ENCODE measurements at places on chromosomes 4 and X. TPM values are rescaled to one million over a fixed set of nuclear protein-coding genes. Genes with fewer than 3 reads are reported as not detected.

- no peak for DNase-seq
Measured at GRCh38 chr4:181870326-181870725, 372.9 kb upstream of the TENM3 start.

EIF2S3 gene
- total RNA-seq = 161 TPM

DNA sequence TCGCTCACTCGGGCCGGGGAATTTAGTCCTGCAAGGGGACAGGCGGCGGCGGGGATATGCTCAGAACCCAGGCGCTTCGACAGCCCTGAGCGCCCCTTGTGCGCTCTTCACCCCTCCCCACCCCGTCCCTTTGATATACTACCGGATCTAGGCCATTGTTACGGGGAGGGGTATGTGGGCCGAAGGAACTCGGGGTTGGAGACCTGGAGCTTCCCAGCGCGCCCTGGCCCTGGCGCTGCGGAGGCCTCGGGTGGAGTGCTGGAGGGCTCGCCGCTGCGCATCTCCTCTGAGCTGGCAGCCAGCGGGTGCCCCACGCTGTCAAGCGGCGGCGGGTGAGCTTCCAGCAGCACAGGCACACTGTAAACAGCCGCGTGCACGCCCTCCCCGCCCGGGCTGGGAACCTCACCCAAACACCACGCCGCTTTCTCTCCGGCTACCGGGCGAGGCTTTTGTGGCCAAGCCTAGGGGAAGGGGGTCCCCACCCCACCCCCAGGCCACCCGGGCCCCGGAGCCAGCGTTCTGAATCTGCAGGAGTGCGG, 54.5 kb upstream of the BCOR start:
- no peak for DNase-seq

ENAM gene
- total RNA-seq = 0.05 TPM

GRCh38 chr4:8284391-8284790, 14.8 kb downstream of the HTRA3 start:
- DNase-seq = no peak

DNA sequence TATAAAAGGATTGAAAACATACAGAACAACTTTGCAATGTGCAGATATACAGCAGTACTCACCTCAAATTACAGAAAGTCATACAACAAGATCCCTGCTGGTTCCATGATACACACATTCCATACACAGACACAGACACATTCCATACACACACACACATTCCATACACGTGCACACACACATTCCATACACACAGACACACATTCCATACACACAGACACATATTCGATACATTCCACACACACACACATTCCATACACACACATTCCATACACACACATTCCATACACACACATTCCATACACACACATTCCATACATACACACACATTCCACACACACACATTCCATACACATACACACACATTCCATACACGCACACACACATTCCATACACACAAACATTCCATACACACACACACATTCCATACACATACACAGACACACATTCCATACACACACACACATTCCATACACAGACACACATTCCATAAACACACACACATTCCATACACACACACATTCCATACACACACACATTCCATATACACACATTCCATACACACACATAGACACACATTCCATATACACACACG, 13.7 kb downstream of the LINC00632 start:
- no peak for DNase-seq

- no peak for DNase-seq
Measured at GRCh38 chr4:81592701-81593100, 121.0 kb upstream of the RASGEF1B start.

GRCh38 chrX:9166584-9166944, 132.6 kb upstream of the FAM9B start:
- no peak for DNase-seq

- no peak for DNase-seq
Measured at GRCh38 chr4:102574317-102574716, 73.2 kb downstream of the NFKB1 start.

DNA sequence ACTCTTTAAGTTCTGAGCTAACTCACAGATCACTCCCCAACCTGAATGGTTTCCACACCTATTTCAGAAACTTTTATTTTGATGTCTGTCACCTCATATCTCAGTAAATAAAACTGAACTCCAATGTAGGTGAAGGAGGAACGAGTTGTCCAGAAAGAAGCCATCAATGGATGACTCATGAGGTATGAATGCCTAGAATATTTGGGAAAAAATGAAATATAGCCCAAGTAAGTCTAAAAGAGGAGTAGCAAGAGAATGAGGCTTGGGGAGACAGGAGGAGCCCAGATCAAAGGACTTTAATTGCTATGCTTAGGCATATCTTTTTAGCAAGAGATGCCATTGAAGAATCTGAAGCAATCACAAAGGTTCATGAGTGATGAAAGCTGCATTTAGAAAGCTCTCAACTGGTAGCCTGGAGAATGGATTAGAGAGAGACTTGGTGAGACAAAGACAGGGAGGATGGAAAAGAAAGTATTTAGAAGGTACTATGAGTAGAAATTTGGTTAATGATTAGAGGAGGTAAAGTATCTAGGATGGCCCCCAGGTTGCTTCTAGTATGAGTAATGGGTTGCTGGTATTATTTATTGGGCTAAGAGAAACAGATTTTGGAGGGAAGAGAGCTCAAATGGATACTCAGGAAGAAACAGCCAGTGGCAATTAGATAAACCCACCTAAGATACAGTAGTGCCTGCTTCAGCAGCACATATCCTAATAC, 39.4 kb downstream of the NOCT start:
- no peak for DNase-seq

PLAC1 gene
- total RNA-seq = 0.58 TPM

- DNase-seq = peak; percentile 91
Measured at GRCh38 chr4:128502818-128503527, 215.4 kb upstream of the PGRMC2 start.

- DNase-seq = no peak
Measured at GRCh38 chr4:113478032-113478431, 283.5 kb downstream of the CAMK2D start.

ETDB gene
- not detected for total RNA-seq

DNA sequence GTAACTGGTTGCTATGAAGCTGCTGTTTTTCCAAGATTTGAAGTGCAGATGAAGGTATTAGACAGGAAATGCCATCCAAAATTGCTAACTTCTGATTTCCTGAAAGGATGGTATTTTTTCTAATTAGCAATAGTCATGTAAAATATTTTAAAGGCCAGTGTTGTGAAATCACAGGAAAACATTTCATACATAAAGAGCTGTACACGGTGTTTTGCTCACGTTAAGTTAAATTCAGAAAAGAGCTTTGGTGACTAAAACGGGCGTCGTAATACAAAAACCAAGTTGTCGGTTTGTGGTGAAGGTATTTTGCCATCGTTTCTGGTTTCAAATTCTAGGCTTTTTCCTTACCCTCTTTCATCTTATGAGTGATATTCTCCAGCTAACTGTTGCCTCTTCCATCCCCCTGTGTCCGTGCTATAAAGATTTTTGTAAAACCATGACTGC, 39.8 kb downstream of the AFF1 start:
- DNase-seq = peak; percentile 64

GRCh38 chr4:45701621-45702020, 422.2 kb downstream of the GABRG1 start:
- no peak for DNase-seq

DNA sequence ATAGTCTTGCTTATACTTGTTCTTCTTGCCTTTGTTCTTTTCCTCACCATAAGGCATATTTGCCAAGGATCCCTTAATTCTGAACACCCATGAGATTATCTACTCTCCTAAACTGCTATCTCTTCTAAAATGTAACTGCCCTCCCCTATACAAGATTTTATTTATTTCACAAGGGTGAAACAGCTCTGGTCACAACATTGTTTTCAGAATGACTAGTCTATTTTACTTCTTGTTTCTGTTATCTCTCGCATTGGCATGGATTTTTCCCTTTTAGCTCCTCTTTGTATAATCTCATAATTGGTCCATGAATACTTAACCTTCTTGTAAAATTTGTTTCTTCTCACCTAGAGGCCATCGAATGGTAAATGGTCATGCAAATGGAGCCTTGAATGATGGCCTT, 17.2 kb upstream of the COL25A1 start:
- DNase-seq = no peak

GRCh38 chrX:87338510-87338909, 179.1 kb upstream of the KLHL4 start:
- DNase-seq = peak; percentile 50

DNA sequence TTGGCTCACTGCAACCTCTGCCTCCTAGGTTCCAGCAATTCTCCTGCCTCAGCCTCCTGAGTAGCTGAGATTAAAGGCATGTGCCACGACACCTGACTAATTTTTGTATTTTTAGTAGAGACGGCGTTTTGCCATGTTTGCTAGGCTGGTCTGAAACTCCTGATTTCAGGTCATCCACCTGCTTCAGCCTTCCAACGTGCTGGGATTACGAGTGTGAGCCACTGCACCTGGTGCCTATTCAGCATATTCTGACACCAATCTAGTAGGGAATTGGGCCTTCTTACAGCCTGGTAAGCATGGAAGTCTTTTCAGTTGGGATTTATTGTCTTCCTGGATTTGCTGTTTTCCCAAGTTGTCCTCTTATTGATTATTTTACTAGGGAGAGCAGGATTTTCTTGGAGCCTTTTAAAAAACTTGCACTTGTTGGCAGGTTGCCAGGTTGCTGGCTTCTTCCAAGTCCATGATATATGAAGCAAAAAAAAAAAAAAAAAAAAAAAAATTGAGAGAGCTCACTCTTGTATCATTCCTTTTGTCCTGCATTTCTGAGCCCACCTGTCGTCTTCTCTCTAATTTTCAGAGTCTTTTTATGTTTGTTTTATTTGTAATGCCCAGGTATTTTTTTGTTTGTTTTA, 43.7 kb downstream of the TMPRSS11E start:
- DNase-seq = no peak

DNA sequence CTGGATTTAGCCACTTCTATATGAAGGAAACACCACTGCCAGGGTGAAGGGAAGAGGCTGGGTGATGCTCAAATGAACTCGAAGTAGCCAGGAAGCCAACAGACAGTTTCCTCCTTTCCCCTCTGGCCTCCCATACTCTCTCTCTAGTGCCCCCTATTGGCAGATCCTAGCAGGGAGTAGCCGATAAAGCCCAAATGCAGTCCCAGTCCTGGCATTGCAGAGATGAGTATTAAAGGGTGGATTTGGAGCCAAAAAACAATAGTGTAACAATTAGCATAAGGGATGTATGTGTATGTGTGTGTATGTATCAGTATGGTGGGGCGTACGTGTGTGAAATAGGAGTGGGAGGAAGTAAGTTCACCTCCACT, 213.8 kb upstream of the LDB2 start:
- DNase-seq = no peak

DNA sequence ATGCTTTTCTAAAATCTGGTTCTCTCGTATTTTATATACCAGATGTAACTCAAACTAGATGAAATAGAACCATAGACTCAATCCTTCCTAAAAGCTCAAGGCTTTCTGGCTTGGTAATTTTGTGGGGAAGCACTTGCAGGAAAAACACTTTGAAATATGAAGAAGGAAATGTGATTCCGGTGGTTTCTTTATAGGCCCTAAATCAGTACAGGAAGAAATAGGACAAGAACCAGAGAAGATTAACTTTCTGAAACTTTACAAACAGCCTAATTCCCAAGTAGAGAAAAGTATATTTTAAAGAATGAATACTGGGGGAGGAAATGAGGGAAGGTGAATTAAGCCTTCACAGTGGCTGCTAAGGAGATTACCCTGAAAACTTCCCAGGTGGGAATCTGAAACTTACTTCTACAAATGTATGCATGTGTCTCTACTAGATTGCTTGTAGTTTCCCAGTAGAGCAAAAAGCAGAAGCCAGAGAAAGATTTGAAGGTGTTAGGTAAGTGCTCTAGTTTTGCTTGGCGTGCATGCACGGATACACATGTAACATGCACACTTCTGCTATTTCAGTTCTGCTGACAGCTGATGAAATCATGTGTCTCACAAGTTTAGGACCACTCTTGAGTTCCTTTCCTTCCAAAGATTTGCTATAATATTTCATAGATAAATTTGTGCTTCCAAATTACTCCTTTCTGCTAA, 92.1 kb downstream of the AFF1 start:
- no peak for DNase-seq

EDNRA gene
- total RNA-seq = not detected

DNA sequence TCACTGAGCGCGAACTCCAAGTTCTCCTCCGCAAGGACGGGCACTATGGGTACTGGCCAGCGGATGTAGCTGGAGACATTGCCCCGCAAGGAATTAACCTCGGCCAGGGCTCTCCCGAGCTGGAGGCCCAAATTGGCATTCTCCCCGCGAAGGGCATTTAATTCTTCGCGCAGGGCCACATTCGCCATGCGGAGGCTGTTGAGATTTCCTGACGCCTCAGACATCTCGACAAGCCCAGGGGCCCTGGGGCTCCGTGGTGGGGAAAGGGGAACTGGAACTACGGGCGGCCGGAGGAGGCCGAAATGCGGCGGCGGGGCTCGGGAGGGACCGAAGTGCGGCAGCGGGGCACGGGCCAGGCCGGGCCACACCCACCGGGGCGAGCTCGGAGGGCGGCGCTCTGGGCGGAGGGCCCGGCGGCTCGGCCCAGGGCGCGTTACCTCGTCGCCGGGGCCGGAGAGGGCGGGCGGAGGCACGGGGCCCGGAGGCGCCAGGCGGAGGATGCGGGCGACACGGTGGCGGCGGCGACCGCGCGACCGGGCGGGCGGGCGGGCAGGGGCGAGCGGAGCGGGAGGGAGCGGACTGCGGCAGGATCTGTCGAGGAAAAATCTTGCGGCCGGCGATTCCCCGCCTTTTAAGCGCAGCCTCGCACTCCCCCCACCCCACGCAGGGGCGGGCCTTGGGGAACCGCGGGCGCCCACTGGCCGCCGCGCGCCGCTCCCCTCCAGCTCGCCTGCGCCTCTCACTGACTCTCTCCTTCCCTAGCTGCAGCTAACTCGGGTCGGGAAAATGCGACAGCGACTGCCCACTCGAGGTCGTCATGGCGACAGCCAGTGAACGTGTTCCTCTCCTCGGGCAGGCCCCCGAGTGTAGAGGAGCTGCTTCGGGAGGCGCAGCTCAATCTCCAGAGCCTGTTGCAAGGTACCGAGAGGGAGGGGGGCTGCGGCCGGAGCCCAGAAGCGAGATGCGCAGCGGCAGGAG, at the start of gene RTL5:
Gene RTL5, minus strand, starts transcription at position 599 of the 978 bp plus-strand sequence.
- peak; percentile 73 for DNase-seq

DNA sequence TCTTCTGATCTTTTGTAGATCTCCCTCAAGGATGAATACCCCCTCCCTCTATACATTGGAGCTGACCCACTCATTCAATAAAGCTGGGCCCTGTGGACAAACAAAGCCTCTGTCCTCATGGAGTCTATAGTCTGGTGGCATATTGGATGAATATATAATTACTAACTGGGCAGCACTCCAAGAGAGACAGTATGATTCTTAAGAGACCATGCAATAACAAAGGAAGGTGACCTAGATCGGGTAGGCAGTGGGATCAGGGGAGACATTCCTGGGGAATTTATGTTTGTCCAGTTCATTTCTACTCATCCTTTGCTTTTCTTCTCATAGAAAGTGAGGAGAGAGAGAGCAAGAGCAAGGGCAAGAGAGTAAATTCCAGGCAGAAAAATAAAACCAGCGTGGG, 23.5 kb upstream of the CXCL13 start:
- no peak for DNase-seq

DNA sequence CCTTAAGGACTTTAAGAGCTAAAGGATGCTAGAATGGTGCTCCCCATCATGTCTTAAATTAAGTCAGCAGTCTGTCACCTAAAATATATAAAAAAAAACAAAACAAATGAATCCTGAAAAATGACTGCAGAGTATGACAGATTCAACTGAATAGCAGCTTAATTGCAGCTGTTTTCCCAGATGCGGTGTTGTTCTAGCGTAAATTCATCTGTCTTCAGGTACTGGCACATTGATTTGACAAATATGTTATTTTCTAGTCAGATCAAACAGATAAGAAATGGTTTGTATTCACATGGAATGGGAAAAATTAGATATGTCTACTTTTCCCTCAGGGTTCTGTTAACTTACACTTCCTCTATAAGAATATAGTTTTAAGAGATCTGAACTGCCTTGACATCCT, 211.7 kb downstream of the NAF1 start:
- no peak for DNase-seq

Data from endothelial cell of umbilical vein (primary cell).